ENCODE measurements at places on chromosomes 3 and 15. TPM values are rescaled to one million over a fixed set of nuclear protein-coding genes. Genes with fewer than 3 reads are reported as not detected.

Gene ARRDC4
- 2.4 TPM for total RNA-seq

Gene RYR3
- not detected for total RNA-seq

Gene TTC23
- total RNA-seq, result 25.9 TPM

Gene PROK2
- not detected for total RNA-seq

All from endothelial cell of coronary artery (primary cell).